ENCODE measurements at places on chromosomes 4 and X.
A peak's percentile ranks its signal among the peaks of the same experiment; 100 is the strongest.

GRCh38 chr4:138894709-138895108, 120.9 kb upstream of the NOCT start:
- no peak for DNase-seq

DNA sequence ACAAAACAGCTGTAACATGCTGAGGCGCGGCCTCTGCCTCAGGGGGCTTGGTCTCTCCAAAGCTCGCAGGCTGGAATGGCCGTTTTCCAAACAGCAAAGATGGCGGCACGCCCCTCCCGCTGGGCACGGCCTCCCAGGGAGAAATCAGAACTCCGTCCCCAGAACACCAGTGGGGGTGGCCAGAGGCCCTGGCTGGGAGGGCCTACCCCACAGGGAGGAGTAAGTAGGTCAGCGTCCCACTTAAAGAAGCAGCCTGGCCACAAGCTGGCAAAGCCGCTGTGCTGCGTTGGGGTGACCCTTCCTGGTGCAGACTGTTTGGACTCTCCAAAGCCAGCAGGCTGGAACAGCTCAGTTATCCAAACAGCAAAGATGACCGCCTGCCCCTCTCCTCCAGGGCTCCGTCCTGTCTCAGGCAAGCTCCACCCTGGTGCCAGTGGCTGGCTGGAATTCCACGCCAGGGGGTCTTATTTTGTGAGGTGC, 862.8 kb downstream of the TRIML1 start:
- DNase-seq = no peak

GRCh38 chr4:183205193-183205592, 106.1 kb downstream of the WWC2 start:
- DNase-seq = no peak

GRCh38 chr4:1231637-1232360, 17.1 kb downstream of the CTBP1 start:
- no peak for DNase-seq

GRCh38 chr4:120816296-120816965, 106.1 kb downstream of the PRDM5 start:
- no peak for DNase-seq

- DNase-seq = no peak
Measured at GRCh38 chr4:113212613-113213012, 163.2 kb downstream of the ANK2 start.

- no peak for DNase-seq
Measured at GRCh38 chr4:26088433-26088928, 174.5 kb downstream of the SMIM20 start.

DNA sequence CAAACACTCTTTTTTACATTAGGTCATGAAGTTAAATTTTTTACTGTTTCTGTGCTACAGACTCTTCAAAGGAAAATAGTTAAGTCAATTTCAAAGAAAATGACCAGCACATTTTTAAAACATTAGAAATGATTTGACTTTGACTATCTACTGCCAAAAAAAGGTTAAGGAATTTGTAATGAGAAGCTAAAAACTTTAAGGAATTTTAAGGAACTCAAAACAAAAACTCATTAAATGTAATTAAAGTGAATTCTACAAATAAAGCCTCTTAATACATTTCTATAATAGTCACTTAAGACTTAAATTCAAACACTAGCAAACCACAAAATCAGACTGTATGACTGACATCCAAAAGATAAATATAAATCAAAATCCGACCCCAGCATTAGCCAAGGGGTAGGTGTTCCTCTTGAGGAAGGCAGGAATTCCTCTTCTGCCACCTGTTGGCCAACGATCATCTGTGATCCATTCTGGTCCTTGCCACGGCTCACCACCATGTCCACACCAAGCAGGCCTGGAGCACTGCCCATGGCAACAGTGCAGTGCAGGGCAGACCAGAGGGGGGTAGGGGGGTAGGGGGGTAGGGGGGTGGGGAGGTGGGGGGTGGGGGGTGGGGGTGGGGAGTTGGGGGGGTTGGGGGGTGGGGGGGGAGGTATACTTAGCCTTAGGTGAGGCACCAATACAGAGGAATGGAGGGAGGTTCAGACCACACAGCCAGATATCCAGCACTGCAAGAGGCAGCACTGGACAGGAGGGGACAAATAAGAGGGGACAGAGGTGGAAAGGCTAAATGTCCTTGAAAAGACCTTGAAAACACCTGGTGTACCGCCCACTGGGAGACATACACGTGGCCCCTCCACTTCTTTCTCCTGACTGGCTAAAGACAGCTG, 287.4 kb downstream of the CHIC1 start:
- no peak for DNase-seq

DNA sequence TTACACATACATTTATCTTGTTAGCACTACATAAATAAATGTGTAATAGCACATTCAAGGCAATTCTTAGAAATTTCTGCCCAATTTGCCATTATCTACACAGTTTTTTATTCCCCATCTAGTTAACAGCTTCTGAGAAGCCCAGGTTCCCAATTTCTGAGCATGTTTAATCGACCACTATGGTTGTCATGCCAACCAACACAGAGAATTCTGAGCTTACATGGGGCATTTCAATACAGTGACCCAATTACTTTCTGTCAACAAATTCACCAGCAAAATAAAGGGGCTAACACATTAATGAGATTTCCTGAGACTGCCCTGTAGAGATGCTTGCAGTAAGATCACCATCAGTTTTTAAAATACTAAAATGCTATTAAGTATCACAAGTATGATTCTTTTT, 22.0 kb downstream of the GPM6A start:
- no peak for DNase-seq

- DNase-seq = no peak
Measured at GRCh38 chr4:111027526-111027925, 404.6 kb upstream of the PITX2 start.

GRCh38 chr4:169099771-169100180, 89.7 kb upstream of the CBR4 start:
- DNase-seq = no peak

DNA sequence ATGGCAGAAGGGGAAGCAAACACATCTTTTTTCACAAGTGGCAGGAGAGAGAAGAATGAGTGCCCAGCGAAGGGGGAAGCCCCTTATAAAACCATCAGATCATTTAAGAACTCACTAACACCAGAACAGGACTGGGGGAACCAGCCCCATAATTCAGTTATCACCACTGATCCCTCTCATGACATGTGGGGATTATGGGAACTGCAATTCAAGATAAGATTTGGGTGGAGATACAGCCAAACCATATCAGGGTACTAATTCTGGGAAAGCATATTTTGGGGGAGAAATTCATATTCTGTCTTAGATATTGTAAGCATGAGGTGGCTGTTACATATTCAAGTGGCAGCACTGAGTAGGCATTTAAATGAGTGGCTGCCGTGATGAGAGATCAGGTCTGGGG, 87.8 kb downstream of the RAPGEF2 start:
- DNase-seq = no peak

DNA sequence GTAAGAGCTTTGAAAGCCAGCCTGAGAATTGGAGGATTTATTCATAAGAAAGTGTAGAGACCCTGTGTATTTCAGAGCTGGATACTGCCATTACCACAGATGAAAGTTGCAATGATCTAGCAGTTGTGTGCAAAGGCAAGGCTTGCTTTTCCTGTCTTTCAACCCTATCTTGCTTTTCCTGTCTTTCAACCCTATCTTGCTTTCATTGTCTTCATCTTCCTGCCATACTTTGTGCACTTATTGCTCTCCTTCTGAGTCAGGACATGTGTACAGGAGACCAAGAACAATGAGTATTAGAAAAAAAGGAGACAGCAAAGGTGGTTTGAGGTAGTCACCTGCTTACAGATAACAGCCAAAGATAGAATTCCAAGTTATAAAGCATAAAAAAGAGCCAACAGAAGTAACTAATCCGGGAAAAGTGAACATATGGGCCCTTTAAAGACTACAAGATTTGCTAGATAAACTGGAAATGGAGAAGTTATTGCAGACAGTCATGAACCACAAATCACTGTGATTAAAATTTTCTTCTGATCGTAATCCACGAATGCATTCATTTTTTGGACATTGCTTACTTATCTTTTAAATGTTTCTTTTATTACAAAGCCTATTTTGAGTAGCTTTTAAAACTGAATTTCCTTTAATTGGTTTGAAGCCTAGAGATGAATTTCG, 17.2 kb downstream of the C1QTNF7 start:
- no peak for DNase-seq

DNA sequence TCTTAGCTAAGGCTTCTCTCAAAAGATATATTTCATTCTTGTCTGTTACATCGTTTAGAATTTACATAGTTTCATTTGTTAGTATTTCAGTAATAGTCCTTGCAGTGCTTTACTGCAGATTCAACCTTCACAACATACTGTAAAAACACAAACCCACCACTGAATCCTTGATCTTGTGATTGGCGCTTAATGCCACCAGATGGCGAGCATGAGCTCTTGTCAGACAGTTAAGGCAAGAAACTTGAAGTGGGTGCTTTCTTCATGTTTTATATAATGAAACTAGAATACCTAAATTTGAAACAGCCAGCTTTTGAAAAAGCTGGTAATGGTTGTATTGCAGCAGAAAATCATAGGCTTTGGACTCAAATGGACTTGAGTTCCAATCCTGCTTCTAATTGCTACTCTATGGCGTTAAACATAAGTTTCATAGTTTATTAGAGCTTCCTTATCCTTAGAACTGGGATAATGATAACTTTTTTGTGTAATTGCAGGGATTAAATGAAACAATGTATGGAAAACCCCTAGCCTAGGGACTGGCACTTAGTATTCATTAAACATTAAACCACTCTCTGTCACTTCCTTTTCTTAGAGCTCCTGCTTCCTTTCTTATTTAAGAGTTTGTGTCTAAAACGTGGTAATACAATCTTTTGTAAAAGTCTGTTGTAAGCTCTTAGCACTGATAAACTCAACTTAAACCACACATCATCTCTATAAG, 95.1 kb downstream of the USP9X start:
- DNase-seq = peak; percentile 2

DNA sequence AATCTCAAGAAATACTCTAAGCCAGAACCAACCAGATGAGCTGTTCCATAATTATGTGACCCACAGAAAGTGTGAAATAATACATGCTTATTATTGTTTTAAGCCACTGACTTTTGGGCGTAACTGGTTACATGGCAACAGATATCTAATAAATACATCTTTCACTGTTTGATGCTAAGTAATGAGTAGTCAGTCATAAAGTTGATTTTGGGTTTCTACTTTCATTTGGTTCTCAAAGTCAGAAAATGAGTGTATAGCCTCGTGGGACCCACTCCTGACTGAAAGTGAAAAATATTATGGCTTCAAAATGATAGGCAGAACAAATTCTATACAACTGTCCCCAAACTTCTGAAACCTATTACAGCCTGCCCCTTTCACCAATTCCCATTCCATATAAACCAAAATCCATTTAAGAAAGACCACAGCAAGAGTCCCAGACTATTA, 88.0 kb upstream of the CBR4 start:
- no peak for DNase-seq

DNA sequence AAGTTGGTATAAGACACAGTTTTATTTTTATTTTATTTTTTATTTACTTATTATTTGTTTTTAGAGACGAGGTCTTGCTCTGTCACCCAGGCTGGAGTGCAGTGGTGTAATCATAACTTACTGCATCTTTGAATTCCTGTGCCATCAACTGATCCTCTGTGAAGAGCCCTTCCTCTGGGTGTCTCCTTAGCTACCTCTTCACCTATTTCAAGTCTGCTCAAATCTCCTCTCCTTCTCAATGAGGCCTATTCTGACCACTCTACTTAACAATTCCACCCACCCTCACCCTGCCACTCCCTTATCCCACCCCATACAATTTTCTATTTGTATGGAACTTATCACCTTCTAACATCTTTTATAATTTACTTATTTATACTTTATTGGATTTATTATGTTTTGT, 183.4 kb downstream of the PPP3CA start:
- no peak for DNase-seq

- DNase-seq = no peak
Measured at GRCh38 chrX:103338663-103339062, 8.6 kb downstream of the TCEAL7 start.

GRCh38 chr4:22667332-22667940, 25.3 kb upstream of the GBA3 start:
- DNase-seq = no peak

GRCh38 chrX:26822448-26822847, 606.5 kb downstream of the MAGEB5 start:
- DNase-seq = no peak

DNA sequence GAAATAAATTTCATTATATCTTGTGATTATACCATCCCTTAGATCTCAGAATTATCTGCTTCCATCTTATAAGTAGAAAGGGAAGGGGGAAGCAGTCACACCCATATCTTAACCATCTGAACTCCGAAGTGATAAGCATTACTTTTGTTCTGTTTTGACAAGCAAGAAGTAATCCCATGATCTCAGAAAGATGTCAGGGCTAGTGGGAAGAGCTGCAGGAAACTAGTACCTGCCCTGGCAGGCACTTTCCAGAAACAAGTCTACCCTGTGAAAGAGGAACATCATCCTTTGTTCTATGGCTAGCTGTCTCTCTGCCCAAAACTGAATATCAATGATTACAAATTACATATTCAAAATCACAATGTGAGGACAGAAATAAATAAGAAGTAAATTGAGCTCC, 244.4 kb downstream of the SPOCK3 start:
- no peak for DNase-seq

- no peak for DNase-seq
Measured at GRCh38 chrX:39823854-39824253, 273.9 kb downstream of the BCOR start.

DNA sequence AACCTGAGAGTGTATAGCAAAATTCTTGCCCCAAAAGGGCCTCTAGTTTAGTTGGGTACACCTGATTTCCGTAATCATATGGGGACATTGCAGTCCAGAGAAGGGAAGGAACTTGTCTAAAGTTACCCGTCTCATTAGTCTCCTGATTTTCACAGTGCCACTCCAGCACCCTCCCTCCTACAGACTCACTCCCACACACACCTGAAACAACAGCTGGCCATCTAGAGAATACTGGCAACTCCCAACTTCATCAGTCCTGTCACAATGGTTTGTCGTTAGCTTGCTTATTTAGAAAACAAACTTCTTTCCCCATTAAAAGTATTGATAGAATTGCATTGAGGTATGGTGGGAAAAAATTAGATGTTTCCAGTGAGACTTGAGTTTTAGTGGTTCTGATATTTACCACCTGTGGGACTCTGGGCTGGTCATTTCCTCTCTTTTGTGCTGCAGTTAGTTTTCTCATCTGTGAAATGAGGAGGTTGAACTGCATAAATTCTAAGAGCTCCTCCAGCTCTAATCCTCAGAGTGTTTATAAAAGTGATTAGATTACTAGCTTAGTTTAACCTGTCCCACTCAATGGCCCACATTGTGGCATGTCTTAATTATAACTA, 1.7 kb downstream of the IL13RA1 start:
- DNase-seq = no peak

DNA sequence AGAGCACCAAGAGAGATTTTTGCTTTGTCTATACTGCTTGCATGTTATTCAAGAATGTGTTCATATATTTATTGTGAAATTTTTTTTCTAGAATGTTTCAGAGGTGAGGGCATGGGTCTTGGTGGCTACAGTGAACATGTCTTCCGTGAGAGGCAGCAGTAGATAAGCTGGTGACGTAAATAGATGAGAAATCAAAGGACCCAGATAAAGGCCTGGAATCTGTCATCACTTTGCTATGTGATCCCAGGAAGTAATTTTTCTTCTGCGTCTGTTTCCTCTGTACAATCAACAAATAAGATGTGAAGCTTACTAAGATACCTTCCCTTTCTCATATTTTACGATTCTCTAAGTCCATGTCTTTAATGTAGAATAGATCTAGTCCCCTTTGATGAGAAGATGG, 129.1 kb downstream of the COL4A6 start:
- DNase-seq = no peak

GRCh38 chrX:9749146-9749692, 16.4 kb downstream of the GPR143 start:
- no peak for DNase-seq

GRCh38 chr4:6905516-6906445, 3.8 kb upstream of the TBC1D14 start:
- no peak for DNase-seq

- no peak for DNase-seq
Measured at GRCh38 chr4:21522296-21522695, 426.3 kb downstream of the KCNIP4 start.

Measured in stimulated activated CD4-positive, alpha-beta T cell treated with anti-CD3 and anti-CD28 coated beads, TNF-alpha, amount 100 ng/mL, for 24 hours (primary cell).